Calu3 (cell line): ENCODE measurements at places on chromosomes 16 and 17. TPM values are rescaled to one million over a fixed set of nuclear protein-coding genes. Genes with fewer than 3 reads are reported as not detected.

The TBC1D3I gene
- 2.1 and 3.3 TPM in 2 replicates for total RNA-seq

The AATK gene
- 0.71 TPM in 1 of 2 replicates, not detected in the other for total RNA-seq

DNA sequence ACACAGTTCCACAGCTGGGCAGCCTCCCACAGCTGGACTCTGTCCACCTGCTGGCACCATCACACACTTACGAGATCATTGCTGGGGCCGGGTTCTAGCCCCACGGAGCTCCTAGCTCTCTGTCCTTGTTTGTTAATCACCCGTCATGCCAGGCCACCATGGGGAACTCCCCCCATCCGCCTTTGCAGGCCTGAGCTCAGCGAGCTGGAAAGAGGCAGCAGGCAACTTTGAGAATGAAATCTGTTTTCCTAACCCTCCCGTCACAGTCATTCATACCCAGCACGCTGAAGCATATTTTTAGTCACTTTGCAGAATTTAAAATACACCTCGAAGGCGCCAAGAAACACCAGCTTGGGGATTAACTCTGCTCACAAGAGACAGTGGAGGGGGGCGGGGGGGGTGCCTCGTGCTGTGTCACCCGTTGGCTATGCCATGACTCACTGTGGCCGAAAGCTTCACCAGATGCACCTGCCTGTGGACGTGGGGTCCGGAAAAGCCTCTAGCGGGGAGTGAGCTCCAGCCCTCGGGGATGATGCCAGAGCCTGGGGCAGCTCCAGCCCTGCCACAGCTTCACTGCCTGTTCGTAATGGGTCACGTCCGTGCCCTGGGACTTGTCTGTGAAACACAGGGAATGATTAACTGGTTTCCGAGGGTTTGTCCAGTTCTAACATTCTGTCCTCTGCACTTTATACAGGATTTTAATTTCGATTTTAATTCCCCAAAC lies 1.4 kb upstream of the SPNS2 start:
- DNase-seq: no peak

The DPEP3 gene
- not detected in 2 replicates for total RNA-seq

GRCh38 chr16:63998-64913 lies 8.2 kb downstream of the RHBDF1 start:
- DNase-seq: no peak

The TCAP gene
- total RNA-seq: 51.5 and 61.1 TPM in 2 replicates

- no peak for DNase-seq
Observed at GRCh38 chr17:21005367-21005766, 37.4 kb downstream of the USP22 start.

GRCh38 chr17:78585006-78585630 lies 7.9 kb upstream of the DNAH17 start:
- DNase-seq: no peak

The CDH11 gene
- total RNA-seq: not detected in 2 replicates

GRCh38 chr17:80045703-80046102 lies 9.3 kb downstream of the CCDC40 start:
- peak; percentile 70 for DNase-seq

DNA sequence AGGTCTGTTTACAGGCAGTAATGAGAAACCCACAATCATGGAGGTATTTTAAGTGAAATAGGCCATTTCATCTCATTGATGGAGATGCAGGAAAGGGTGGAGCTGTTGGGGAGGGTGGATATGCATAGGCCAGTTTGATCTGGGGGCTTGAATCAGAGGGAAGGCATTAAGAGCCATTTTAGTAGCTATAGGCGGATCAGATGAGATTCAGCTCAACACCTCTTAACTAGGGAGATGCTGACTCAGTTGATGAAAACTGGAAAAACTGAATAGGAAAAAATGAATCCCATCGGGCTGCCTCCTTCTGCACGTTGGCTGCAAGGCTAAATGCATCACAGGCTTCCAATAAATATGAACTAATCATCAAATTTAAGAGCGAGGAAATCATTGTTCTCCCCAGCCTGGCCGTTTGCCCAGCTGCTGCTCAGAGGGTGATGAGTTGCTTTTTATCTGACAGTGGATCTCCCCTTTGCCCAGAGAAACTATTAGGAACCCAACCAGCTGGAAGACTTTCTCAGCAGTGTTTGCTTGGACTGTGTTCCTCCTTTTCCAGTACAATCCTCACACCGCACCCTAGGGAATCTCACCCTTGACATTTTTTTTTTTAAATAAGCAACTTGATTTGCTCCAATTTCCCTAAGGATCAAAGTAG lies 149.6 kb downstream of the SOX9 start:
- DNase-seq: no peak

DNA sequence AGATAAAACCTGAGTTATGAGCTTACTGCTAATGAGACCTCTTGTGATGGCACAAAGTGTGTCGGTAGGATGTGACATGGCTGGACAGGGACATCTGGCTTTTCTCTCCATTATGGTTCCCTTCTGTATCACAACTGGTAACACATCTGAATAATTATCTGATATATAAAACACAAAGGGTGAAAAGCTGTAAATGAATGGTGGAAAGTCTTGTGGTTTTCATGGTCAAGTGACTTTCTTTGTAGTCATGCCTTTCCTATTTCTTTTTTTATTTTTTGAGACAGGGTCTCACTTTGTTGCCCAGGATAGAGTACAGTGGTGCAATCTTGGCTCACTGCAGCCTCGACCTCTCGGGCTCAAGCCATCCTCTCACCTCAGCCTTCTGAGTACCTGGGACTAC lies 35.3 kb upstream of the ZFHX3 start:
- DNase-seq: no peak

- DNase-seq: peak; percentile 94
Observed at GRCh38 chr17:40316571-40317344, 7.8 kb downstream of the RARA start.

DNA sequence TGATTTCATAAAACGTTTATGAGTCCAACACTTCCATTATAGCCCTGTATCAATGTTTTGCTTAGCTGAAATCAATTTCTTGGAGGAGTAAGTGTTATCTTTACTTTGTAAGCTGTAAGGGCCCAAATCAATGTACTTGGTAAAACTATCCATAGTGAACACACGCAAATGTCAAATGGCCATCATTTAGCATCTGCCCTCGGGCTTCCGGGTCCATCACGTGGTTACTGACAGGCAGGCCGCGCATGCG lies 687 bp upstream of the NARF start:
- DNase-seq: no peak
